NCI-H1930 (cell line): ENCODE measurements at places on chromosomes 5 and 9.

DNA sequence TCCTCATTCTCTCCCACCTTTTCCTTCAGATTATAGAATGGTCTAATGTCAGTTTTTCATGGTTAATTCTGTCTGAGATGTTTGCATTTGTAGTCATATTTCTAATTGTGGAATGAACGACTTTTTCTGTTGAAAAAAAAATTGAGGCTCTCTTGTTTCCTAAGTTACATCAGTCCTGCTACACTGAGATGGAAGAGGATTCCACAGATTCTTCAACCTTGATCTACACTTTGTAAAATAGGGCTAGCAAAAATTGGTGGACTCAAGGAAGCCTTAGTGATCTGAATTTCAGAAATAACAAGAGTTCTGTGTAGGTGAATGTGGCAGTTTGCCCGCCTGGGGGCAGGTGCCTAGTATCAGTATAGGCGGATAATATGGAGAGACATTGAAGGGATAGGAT is 51.9 kb downstream of the ERBIN start:
- no peak for DNase-seq

GRCh38 chr9:20683351-20684034 is 566 bp upstream of the FOCAD start:
- no peak for DNase-seq

DNA sequence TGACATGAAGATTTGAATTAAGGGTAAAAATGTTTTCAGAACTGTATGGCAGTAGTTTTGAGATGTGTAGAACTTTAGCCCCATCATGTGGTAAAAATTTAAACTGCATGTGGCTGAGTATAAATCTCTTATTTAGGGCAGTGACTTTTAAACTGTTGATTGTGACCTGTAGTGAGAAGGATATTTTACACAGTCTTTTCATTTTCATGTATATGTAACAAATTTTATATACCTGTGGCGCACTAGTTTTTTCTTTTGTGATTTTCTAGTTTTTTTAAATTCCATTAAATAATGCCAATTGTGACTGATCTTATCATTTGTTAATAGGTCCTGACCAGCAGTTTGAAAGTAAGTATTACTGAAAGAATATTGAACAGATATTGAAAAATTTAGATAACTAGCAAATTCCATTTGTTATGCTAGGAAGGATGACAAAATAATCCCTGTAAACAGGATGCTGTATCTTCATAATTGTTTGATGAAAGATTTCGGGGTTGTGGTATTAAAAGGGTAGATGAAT is 47.2 kb downstream of the GPBP1 start:
- no peak for DNase-seq

- DNase-seq = no peak
Measured at GRCh38 chr5:93926831-93927620, 185.6 kb upstream of the POU5F2 start.

GRCh38 chr5:150399524-150400211 is 13.0 kb downstream of the CD74 start:
- DNase-seq = no peak

DNA sequence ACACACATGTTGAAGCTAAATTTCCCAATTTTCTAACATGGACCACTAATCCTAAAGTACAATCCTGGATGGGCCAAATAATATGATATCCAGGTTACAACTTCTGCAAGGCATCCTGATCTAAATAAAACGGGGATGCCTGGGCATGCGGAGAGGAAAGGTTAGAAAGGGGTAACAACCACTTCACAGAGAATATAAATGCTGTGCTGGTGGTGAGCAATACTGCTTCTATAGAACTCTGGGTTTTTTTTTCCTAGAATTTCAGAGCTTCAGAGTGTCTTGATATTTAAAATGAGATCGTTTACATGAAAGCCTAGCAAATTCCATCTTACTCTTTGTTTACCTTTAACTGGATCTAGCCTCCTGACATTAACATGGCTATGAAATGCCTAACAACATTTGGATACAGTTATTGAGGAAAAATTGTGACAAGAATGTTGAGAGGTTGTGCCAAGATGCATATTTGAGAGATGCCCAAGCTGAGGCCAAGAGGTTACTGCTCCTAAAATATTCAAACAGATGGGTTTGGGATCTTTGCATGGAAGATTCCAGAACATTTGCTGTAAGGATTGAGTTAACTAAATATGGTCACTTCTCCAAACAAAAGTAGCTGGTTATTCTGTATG is 22.4 kb downstream of the TNFAIP8 start:
- DNase-seq = no peak

DNA sequence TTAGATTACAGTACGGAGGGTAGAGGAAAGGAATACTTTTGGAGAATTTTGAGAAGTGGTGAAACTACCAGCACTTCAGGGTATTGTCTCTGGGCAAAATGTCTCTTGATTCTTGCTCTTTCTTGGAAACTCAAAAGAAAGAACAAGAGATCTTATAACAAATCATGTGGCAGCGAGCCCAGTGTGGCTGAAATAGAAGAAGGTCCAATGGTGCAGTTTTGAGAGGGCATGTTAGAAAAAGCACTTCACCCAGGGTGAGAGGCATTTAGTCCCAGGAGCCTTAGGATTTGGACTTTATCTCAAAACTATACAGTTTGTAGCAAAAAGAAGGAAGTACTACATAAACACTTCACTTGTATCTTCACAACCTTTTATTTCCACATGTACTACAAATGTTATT is 39.4 kb downstream of the NNT start:
- DNase-seq = no peak

DNA sequence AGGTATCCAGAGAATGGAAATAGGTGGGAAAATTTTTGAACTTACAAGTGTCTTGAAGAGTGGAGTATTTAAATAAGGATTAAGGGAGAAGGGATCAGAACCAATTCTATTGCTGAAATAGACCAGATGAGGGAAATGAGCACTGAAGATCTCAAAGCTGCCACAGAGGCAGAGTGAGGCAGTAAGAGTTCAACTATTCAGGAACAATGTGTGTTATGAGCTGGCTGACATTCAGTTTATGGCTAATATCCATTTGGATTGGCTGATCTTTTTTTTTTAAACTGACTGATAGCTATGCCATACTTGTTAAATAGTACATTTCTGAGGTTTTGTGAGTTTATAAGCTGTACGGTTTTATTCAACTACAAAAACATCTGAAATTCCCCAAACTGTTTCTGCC is 95.3 kb upstream of the GNA14 start:
- no peak for DNase-seq

- DNase-seq = no peak
Measured at GRCh38 chr9:127248241-127248640, 16.3 kb upstream of the GARNL3 start.

DNA sequence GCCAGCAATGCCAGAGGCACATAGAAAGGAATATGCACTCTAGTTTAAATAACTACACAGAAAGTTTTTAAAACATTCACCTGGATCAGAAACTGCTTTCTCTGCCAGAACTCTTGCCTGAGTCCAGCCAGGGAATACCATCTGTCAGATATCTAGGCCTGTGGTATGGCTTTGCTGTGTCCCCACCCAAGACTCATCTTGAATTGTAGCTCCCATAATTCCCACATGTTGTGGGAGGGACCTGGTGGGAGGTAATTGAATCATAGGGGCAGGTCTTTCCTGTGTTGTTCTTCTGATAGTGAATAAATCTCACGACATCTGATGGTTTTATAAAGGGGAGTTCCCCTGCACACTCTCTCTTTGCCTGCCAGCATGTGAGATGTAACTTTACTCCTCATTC is 41.5 kb upstream of the KCNV2 start:
- no peak for DNase-seq

DNA sequence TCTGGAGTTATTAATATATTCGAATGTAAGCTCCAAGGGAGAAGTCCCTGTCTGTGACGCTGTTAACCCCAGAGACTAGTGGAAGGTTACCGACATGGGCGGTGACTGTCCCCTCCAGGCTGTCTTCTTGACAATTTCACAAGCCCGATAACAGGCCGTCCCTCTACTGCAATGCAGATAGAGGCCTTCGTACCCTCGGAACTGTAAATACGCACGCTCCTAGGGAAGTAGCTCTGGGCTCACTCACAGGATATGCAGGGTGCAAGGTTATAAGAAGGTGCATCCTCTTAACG is 680 bp upstream of the RFK start:
- peak; percentile 49 for DNase-seq

GRCh38 chr9:132793606-132794580 is 84.2 kb downstream of the AK8 start:
- DNase-seq = no peak

GRCh38 chr5:154201108-154201769 is 10.7 kb downstream of the GALNT10 start:
- DNase-seq = no peak

GRCh38 chr5:175853573-175854230 is 17.7 kb upstream of the CPLX2 start:
- no peak for DNase-seq

- DNase-seq = no peak
Measured at GRCh38 chr5:115379622-115380344, 83.3 kb upstream of the CCDC112 start.
